ENCODE measurements at places on chromosomes 2 and 18. TPM values are rescaled to one million over a fixed set of nuclear protein-coding genes. Genes with fewer than 3 reads are reported as not detected.

Gene NTSR2
- not detected for total RNA-seq

Gene RAB6C
- not detected for total RNA-seq

Gene SNRNP27
- 27.9 TPM for total RNA-seq

Gene DSG1
- not detected for total RNA-seq

Gene STRADB
- 28.6 TPM for total RNA-seq

Gene ANKRD30B
- total RNA-seq = not detected

Gene ACMSD
- total RNA-seq = not detected

Gene PARD3B
- 17.0 TPM for total RNA-seq

Gene TWIST2
- total RNA-seq = 73.3 TPM

Gene NPPC
- total RNA-seq = 0.16 TPM

Gene ASPRV1
- total RNA-seq = 0.43 TPM

Gene CTAGE1
- total RNA-seq = not detected

Gene TDRD15
- total RNA-seq = not detected

Gene RAD51AP2
- not detected for total RNA-seq

Gene HS6ST1
- 17.4 TPM for total RNA-seq

Gene RAB12
- 52.7 TPM for total RNA-seq

Gene CASP10
- 4.7 TPM for total RNA-seq

Gene MC5R
- total RNA-seq = not detected

Gene ALPP
- not detected for total RNA-seq

Gene CNDP1
- not detected for total RNA-seq

Gene ABCB11
- under 0.01 TPM for total RNA-seq

Gene HJURP
- 0.26 TPM for total RNA-seq

Gene KIF1A
- total RNA-seq = under 0.01 TPM

Gene CFAP53
- total RNA-seq = 0.77 TPM

Gene FAM237A
- not detected for total RNA-seq

Gene LRP2
- total RNA-seq = not detected

Gene CD226
- 0.34 TPM for total RNA-seq

Gene TRAF3IP1
- total RNA-seq = 9.9 TPM

Gene SIX3
- total RNA-seq = not detected

Gene CCDC102B
- total RNA-seq = 5.3 TPM

Gene UCN
- total RNA-seq = 0.16 TPM

Gene SGPP2
- under 0.01 TPM for total RNA-seq

All from bronchial smooth muscle cell (primary cell).